Inflammatory macrophage treated with lipopolysaccharide for 4 hours (primary cell): ENCODE measurements at places on chromosomes 6 and 20.

DNA sequence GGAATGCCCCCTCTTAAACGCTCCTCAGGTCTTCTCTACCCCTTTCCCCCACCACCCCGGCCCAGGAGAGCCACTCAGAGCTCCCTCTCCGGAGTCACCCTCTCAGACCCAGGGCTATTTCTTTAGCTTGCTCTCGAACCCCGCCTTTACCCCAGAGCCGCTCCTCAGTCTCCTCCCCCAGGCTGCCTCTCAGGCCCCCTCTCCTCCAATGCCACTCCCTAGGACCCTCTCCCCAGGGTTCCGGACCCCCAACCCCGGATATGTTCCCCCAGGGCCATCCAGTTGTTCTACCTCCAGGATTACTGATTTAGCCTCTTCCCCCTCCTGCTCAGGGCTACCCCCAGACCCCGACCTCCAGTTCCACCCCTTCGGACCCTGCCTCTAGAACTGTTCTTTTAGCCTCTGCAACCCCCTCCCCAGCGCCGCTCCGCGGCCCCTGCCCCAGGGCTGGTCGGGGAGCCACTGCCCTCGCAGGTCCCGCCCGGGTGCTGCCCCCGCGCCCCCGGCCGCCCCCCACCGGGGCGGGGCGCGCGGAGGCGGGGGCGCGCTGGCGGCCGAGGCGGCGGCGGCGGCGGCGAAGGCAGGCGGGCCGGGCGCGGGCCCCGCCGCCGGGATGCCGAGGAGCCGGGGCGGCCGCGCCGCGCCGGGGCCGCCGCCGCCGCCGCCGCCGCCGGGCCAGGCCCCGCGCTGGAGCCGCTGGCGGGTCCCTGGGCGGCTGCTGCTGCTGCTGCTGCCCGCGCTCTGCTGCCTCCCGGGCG is at the start of gene MMP24:
TSS of gene MMP24 (plus strand) at position 565 of the 758 bp plus-strand sequence. CDS start at position 614, 49 bp downstream.
- DNase-seq, result no peak

GRCh38 chr6:117637770-117638169 is 35.5 kb upstream of the GOPC start:
- no peak for DNase-seq

DNA sequence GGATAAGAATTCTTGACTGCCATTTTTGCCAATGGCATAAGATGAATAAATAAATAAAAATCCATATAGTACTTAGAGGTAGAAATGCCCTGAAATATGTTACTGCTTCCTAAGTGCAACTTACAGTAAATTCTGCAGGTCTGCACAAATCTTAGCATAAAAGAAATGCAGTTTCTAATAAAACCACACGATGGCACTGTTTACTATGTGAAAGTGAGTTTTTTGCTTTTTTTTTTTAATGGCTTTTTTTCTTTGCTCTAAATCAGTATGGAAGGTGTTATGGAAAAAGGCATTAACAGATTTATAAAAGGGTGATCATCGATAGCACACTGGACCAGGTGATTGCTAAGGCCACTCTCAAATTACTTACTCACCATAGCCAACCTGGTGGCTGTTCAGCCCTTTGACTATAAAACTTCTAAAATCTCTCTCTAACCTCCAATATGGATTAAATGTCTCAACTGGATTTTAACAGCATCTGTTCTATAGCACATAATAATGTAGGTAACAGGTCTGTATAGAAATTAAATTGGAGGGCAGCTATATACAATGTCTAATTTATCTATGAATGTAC is 45.8 kb downstream of the AHI1 start:
- peak; percentile 52 for DNase-seq

DNA sequence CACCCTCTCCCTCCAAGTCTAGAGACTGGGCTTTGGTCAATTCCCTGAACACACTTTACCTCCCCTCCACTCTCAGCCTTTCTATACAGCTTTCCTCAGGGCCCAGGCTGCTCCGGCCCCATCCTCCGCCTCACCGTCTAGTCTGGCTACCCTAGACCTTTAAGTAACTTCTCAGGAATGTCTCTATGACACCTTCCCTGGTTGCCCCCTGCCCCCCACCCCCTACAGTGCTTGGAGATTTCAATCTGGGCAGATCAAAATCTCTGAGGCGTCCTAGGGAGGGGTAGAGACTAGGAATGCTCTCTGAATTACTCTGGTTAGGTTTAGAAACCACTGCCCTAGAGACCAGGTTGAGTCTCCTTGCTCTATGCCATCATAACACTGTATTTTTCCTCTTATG is 6.1 kb downstream of the UBE2J1 start:
- no peak for DNase-seq

DNA sequence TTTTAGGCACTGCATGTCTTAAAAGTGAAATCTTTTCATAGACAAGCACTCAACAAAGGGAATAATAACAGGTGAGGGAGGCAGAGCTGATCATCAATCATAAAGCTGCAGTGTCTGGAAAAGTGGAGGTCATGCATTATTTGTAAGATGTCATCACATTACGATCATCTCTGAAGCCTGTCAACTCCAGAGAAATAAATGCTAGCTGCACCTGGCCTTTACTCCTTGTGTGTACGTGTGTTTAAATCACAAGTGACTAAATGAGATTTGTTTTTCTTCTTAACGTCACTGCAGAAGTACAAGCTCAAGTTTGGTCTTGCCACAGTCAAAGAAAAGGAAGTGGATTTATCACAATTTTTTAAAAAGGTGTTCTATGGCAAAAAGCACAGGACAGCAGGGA is 275.5 kb upstream of the SGK1 start:
- no peak for DNase-seq

- no peak for DNase-seq
These were observed 612.5 kb downstream of the CDH26 start for GRCh38 chr20:60570481-60571277.

DNA sequence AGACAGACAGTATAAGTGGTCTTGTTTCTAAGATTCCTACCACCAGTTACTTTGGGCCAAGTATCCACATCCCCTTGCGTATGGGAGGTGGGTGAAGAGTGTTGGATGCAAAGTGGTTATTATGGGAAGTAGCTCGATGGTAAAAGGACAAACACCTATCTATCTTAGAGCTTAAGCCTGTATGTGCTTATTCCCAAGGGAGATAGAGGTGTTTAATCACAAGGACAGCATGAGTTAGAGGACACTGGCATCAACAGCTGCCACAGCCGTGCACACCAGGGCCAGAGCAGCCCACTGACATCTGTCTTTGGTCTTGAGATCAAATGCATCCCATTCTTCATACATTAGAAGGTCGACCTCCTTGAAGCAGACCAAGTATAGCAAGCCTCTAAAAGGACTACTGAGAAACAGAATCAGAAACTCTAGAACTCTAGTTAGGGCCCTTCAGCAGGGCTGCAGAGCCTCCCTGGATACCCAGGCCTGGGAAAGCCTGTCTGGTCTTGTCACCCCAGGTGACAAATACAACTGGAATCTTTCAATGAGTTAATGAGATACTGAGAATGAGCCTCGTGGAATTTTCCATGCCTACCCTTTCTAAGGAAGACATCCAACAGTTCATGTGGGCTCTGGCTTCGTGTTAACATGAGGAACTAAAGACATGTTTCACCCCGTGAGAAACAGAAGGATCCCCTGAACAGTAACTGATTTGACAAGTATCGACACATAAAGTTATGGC is 28.7 kb downstream of the TXNDC5 start:
- no peak for DNase-seq

DNA sequence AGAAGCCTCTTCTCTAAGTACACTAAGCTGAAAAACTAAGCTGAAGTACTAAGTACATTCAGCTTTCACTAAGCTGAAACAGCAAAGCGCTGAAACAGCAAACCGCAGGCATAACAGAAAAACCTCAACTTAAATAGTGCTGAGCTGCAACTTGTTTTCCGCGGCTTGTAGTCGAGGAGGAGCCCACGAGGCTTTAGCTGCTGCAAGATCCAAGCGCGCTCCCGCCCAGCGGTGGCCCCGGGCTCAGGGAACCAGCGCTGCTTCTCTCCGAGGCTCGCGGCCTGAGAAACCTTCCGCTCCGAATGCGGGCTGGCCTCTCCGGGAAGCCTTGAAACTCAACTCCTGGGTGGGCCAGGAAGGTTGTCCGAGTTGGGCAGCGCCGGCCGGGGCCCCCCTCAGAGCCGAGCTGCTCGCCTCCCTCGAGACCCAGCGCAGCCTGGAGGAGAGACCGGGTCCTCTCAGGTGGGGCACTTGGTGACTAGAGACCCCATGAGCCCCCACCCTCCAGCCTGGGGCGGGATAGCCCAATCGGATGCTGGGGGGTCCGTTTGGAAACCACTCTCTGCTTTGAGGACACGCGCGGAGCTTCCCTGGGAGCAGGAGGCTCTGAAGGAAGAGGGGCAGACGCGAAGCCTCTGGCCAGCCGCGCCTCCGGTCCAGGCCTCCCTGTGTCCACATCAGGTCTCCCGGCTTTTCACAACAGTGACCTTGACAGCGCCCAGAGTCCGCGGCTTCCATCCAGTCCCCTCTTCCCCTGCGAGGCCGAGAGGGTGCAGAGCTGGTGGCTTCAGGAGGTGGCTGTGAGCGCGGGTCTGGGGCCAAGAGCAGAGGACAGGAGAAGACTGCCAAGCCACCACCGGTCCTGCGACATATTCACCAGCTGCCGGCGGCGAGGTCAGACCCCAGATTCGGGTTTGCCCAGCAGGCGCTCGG is 38.1 kb upstream of the HLA-E start:
- peak; percentile 78 for DNase-seq

DNA sequence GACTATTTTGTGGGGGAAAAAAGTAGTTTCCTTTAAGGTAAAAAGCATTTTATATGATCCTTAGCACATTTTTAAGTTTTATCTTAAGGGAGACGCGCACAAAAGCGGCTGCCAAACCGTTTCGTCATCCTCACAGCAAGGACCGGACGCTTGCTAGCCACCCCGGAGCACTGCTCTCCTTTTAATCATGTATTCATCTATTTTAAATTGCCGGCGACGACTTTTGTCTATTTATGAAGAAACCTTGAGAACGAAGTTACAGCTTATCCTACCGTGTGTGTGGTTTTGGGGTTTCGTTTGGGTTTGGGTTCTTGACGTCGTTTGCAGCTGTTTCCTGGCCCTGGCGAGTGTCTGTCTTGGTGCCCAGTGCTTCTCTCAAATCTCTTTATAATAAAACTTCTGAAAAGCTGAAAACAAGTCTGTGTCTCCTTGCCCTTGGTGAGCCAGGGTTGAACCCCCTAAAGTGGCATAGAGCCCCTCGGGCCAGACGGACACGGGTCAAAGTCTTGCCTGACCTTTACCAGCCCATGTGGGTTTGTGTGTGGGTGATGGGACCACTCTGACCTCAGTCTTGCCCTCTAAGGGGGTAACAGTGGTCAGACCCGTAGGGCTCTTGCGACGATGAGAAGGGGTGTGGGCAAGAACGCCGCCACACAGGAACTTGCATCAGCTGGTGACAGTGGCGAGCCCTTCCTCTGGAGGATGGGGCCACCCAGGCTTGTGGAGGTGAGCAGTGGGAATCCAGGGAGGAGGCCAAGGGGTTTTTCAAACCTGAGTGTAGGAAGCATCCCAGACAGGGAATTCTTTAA is 117.6 kb downstream of the JPH2 start:
- DNase-seq, result peak; percentile 25

DNA sequence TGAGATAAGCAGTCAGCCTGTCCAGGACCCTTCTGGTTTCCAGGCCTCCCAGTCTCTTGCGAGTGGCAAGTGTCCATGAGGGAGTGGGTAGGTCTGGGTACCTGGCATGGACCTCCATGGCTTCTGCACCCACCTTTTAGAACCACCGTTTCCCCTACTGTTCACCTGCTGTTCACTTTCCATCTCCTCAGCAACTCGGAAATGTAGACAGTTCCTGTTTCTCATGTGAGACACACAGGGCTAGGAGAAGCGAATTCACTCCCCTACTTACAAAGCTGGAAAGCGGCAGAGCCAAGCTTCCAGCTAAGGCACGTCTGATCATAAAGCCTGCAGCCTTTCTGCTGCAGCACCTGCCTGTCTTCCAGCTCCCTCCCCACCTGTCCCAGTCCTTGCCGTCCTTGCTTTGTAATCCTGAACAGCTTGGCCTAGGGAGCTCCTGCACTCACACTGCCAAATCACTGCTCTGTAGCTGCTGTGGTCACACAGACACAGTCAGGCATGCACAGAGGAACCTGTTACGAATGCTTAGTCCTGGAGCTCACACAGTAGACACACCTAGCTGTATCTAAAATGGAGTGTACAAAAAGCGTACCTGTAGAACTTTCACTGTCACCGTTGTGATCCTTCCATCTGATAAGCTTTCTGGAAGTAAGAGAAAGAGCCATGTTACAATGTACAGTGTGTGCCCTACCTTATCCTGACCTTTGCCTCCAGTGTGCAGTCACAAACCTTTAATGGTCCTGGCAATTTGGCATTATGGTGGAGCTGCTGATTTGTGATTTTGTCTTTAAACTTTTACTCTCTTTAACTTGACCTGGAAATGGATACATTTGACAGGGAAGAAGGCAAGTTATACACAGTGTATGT is 294.1 kb downstream of the NRN1 start:
- DNase-seq, result no peak

DNA sequence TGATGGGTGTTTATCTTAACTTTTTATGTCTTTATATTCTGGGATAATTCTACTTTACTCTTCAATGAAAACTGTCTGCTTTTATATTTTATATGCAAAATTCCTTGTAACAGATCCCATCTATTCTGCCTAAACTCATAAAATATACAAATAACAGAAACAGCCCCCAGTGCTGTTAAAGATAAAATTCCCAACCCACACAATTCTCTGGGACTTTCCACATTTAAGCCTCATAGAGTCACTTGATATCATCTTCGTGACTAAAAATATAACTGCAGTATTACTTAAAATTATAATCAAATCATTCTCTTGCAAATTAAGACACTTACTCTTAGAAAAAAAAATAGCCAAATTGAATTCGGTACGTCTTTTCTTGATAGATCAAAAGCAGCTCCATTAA is 60.2 kb downstream of the INSM1 start:
- no peak for DNase-seq

GRCh38 chr20:61737346-61737745 is 328.3 kb downstream of the TAF4 start:
- DNase-seq, result no peak

DNA sequence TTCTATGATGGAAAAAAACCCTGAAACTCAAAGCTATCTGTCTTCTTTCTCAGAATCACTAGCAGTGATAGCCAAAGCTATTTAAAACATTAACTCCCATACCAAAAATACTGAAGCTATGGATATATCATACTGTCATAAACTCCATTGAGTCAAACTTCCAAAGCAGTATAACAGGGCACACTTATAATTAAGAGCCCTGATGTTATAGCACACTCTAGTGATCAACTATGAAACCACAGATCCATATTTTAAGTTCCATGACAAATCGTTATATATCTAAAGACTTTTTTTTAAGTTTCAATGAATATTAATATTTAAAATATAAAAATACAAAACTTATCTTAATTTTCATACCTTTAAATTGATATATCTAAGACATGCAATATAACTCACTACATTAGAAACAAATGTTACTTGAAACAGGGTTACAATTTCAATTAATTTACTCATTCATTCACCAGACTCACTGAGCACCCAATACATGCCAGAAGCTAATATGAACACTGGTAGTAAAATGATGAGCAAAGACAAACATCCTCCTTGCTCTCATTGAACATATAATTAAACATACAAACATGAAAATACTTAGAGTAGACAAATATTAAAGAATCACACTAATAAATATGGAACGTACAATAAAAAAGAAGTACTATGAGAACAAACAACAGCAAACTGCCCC is 69.3 kb downstream of the IBTK start:
- DNase-seq, result no peak
